ENCODE measurements at places on chromosomes 5 and 9. TPM values are rescaled to one million over a fixed set of nuclear protein-coding genes. Genes with fewer than 3 reads are reported as not detected.

The ELOVL7 gene
- 2.2 TPM for polyA plus RNA-seq

The ENTPD8 gene
- polyA plus RNA-seq: 0.17 TPM

- H3K36me3 ChIP-seq: no peaks in the 10 kb centered on the region
- no peak overlapping the region for H3K4me3 ChIP-seq
- no peak for DNase-seq
Observed at GRCh38 chr9:124780757-124781151, 3.8 kb downstream of the OLFML2A start.

DNA sequence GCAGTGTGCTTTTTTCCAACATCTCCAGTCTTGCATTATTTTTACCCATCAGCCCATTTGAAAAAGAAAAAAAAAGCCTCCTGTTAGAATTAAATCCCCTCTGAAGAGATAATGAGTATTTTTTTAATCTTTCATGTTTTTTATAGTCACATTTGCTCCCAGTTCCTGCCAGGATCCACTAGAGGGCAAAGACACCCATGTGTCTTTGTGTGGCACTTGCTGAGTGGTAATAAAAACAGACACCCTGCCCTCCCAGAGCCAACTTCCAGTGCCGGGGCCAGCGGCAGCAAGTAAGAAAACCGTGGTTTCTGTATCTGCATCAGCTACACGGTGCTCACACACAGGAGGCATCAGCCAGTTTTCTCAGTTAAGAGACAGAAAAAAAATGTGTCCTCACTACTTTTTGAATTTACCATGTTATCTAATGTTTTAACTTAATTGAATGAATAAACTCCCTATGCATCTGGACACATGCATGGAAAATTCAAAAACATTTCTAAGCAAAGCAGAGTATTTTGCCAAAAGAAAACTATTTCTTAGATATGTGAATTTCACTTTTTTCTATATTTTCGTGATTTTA is 70.2 kb upstream of the PLEKHG4B start:
- H3K27ac ChIP-seq: no peak overlapping the region
- H3K4me3 ChIP-seq: no peak overlapping the region
- no peaks in the 10 kb centered on the region for H3K4me1 ChIP-seq

DNA sequence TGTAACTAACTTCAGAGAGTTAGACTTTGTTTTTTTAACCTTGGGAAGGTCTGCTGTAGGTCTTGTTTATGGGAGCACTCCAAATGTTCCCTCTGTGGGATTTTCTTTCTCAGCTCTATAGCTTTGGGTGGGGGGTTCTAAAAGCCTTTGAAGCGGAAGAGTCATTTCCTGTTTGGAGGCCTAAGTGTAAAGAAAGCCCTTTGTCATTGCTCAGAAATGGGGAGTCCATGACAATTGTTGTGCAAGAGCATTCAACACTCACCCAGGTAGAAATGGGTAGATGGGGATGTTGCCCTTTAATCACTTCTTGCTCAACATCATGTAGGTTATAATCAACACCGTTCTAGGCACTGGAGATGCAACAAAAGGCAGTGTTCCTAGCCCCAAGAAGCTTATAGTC is 30.3 kb upstream of the MAST4 start:
- H3K27me3 ChIP-seq: no peaks in the 10 kb centered on the region
- no peak overlapping the region for H3K4me3 ChIP-seq
- H3K4me1 ChIP-seq: no peaks in the 10 kb centered on the region
- H3K36me3 ChIP-seq: no peaks in the 10 kb centered on the region

Data from adrenal gland (tissue), 19 donors.